ENCODE measurements at places on chromosomes 7 and 10.

GRCh38 chr10:95346715-95347401, 56.1 kb upstream of the PDLIM1 start:
- no peak for DNase-seq

DNA sequence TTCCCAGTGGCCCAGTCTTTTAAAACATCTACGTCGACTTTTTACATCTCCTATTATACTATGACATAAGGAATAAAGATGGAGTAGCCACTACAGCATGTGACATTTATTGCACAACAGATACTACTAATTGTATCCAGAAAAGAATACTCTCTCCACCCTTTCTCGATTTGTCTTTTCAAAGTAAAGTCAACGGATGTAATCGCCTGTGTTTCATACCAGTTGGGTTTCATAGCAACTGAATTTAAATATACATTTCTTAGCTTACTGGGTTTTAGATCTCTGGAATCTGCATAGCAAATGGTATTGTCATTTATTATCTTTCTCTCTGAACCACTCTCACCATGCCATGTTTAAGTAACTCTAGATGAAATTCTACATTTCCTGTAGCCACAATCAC, 86.4 kb upstream of the TRIL start:
- no peak for DNase-seq

DNA sequence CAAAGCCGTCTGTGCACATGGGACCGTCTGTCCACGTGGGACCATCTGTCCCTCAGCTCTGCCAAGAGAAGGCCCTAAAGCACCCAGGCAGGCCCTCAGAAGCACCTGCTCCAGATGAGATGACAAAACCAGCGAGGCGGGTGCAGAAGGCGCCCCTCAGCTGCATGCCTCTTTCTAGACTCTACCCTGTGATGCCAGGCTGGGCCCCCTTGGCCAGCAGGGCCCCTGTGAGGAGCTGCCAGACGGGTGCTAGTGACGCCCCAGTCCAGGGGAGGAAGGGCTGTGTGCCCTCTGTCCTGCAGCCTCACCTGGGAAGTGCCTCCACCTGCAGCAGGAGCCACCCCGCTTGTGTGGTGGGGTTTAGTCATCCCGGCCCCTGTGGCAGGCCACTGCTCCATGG, 309.2 kb upstream of the SHH start:
- no peak for DNase-seq

GRCh38 chr10:128036011-128036615, 90.1 kb downstream of the MKI67 start:
- no peak for DNase-seq

DNA sequence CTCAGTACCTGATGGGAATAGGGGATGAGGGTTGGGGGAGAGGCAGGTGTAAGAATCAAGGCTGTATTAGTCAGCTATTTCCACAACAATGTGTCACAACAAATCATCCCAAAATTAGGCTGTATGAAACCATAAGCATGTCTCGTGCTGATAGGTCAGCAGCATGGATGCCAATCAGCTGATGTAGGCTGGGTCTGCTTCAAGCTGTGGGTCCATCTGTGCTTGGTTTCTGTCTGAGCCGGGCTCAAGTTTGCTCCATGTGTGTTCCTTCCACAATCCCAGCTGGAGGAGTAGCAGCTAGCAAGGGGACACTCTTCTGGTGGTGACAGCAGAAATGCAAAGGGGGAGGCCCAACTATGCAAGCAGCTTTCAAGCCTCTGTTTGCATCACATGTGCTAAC, 97.9 kb upstream of the ZNF746 start:
- no peak for DNase-seq

- no peak for DNase-seq
Measured at GRCh38 chr7:159095979-159096411, 48.7 kb downstream of the VIPR2 start.

- no peak for DNase-seq
Measured at GRCh38 chr10:88194041-88194887, 330.8 kb downstream of the PTEN start.

DNA sequence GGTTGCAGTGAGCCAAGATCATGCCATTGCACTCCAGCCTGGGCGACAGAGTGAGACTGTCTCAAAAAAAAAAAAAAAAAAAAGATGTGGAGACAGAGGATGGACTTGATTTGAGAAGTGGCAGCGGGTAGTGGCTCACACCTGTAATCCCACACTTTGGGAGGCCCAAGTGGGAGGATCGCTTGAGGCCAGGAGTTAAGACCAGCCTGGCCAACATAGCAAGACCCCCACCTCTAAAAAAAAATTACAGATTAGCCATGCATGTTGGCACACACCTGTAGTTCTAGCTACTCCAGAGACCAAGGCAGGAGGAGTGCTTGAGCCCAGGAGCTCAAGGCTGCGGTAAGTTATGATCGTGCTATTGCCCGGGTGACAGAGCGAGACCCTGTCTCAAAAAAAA, 24.3 kb upstream of the ASCC1 start:
- no peak for DNase-seq
